Stromal cell of bone marrow (primary cell): ENCODE measurements at places on chromosomes 4 and X.
A peak's percentile ranks its signal among the peaks of the same experiment; 100 is the strongest.

- no peak for DNase-seq
Measured at GRCh38 chr4:7635445-7636239, 200.9 kb upstream of the PSAPL1 start.

DNA sequence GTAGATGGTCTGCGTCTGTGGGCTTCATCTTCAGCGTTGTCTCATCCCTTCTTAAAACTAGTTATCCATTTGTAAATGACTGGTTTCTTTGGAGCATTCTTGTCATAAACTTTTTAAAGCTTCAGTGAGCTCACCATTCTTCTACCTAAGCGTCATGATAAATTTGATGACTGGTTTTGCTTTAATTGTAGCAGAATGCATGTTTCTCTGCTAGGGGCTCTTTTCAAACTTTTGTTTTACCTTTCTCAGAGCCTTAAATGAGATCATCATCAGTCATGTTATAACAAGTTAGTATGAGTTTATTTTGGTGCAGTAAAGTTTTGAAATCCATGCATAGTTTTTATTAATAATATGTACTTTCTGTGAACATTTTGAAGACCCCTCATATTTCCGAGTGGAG, 6.3 kb upstream of the ADGRL3 start:
- no peak for DNase-seq

- DNase-seq: no peak
Measured at GRCh38 chr4:13386405-13387107, 97.6 kb downstream of the RAB28 start.

DNA sequence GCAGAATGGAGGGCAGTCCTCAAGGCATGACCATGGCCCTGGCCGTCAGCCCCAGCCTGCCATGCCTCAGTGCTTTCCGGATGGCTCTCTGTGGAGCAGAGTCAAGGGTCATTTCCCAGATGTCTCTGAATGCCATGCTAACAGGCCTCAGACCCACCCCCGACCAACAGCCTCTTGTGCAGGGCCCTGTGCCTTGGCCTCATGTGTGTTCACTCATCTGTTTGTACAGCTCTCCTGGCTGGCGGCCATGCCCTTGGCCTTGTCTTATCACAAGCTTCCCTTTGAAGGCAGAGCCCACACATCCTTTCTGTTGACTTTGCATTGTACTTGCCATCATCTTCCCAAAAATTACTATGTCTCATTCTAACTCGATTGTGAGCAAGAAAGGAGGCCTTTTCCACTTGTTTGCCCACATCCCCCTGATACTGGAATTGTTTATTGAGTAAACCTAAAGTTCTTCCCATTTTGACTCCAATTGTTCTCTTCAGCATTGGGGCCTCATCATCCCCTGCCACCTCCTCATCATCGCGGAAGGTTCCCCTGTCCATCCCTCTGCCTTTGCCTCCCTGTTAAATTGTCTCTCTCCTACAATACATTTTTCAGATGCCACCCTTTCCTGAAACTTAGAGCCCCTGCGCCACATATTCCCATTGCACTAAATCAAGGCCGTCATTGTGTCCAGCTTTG, 6.3 kb downstream of the CA5B start:
- DNase-seq: no peak

- DNase-seq: no peak
Measured at GRCh38 chr4:3706111-3706511, 60.1 kb upstream of the ADRA2C start.

- no peak for DNase-seq
Measured at GRCh38 chrX:54923376-54923775, 2.8 kb downstream of the TRO start.

- no peak for DNase-seq
Measured at GRCh38 chrX:72694170-72694569, 19.9 kb downstream of the PHKA1 start.

GRCh38 chr4:73772363-73772762, 32.0 kb downstream of the CXCL8 start:
- DNase-seq: no peak

GRCh38 chr4:139528377-139529005, 27.5 kb downstream of the SETD7 start:
- peak; percentile 76 for DNase-seq
